ENCODE measurements at places on chromosomes 5 and 9.

DNA sequence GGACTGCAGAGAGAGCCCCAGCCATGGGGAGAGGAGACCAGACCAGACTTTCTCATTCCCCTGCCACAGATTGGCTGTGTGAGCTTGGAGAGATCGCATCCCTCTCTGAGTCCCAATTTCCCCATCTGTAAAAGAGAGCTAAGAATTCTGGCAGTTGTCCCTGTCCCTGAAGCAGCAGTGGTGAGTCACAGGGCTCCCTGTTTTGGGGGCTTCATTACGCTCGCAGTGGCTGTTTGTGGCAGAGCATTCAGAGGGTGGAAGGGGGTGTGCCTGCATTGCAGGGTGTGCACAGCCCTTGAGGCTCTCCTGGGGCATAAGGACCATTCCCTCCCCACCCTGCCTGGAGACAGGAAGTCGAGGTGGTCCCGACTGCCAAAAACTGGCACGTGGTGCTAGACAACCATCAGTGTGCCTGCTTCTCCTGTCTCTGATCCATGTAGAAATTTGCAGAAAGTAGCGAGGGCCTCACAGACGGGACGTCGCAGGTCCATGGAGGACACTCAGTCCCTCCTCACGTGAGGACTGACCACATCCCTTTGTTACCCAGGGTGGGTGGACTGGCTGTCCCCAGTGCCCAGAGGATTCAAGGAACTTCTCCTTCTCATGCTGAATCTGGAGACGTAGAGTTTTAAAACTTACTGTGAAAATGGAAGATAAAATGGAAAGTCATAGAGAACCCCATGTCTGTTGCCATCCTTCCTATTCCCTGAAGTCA is 35.3 kb downstream of the HRH2 start:
- H3K4me3 ChIP-seq = no peak overlapping the region
- H3K36me3 ChIP-seq = no peaks in the 10 kb centered on the region
- no peak for DNase-seq
- no peak overlapping the region for H3K27ac ChIP-seq
- peaks cover 25% of the 10 kb centered on the region for H3K4me1 ChIP-seq

- no peak overlapping the region for H3K4me3 ChIP-seq
- no peak overlapping the region for H3K27ac ChIP-seq
- H3K27me3 ChIP-seq = peaks cover 3% of the 10 kb centered on the region
- no peaks in the 10 kb centered on the region for H3K4me1 ChIP-seq
Observed at GRCh38 chr9:33682551-33682950, 112.8 kb upstream of the PRSS3 start.

DNA sequence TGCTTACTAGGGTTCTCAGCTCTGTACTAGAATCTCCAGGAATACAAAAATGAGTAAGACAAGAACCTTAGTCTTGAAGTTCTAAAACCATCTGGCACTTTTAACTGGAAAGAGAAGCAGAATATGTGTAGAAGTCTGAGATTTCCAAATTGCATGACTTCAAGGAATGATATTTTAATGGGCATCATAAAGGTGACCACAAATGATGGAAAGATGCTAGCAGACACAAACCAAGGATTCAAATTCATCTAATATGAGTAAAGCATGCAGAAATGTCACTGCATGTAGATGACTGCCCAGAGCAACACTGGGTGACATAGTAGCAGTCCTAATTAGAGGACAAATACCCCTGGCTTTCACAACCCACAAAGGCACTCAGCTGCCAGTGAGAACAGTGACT is 117.2 kb downstream of the RPS23 start:
- no peak overlapping the region for H3K4me3 ChIP-seq
- no peaks in the 10 kb centered on the region for H3K27me3 ChIP-seq
- peaks cover 14% of the 10 kb centered on the region for H3K4me1 ChIP-seq
- no peak for DNase-seq
- H3K36me3 ChIP-seq = no peaks in the 10 kb centered on the region

DNA sequence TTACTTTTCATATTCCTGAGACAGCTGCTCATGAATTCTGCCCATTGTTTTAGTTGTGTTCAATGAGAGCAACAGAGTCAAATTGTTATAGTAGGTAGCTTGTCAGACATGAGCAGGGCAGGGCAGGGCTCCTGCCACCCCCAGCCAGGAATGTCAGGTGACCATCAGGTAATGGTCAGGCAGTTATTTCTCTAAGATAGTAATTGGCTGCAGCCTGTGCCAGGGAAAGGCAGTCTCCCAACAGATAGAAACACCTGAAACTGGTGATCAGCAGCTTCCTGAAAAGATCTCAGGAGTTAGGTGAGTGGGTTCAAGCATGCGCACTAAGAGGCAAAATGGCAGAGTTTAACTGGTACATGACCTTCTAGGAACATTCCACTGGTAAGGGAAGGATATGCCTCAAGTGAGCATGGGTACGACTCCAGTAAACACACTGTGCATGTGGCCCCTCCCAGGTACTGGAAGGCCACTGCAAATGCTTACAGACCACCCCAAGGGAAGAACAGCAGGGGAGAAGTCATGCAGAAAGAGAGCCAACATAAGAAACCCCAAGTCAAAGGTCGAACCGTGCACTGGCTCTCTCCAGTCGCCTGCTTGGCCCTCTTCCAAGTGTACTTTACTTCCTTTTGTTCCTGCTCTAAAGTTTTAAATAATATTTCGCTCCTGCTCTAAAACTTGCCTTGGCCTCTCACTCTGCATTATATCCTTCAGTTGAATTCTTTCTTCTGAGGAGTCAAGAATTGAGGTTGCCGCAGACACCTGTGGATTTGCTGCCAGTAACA is 25.1 kb downstream of the CARTPT start:
- no peaks in the 10 kb centered on the region for H3K27me3 ChIP-seq
- H3K36me3 ChIP-seq = no peaks in the 10 kb centered on the region
- no peak for DNase-seq
- peaks cover 17% of the 10 kb centered on the region for H3K4me1 ChIP-seq
- H3K4me3 ChIP-seq = no peak overlapping the region

DNA sequence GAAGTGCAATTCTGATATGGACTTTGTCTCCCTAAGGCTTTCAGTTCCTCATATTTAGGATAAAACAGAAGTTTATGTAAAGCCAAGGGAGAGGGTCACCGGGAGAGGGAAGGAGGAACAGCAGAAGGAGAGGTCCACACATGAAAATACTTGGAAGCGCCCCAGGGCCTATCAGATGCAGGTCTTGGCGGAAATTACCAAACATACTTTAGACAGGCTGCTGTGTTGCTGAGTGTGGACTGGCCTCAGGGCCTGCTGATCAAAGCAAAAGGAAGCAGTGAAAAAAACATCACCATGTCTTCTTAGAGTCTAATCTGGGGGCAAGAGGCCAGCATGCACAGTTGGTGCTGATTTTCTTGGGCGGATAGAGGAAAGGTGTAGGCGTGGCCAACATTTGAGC is 14.1 kb upstream of the NTRK2 start:
- no peaks in the 10 kb centered on the region for H3K4me1 ChIP-seq
- no peak overlapping the region for H3K4me3 ChIP-seq
- H3K27ac ChIP-seq = no peak overlapping the region
- no peak for DNase-seq
- H3K36me3 ChIP-seq = no peaks in the 10 kb centered on the region

GRCh38 chr5:169577951-169578350 is 5.6 kb upstream of the SPDL1 start:
- H3K36me3 ChIP-seq = no peaks in the 10 kb centered on the region
- DNase-seq = no peak
- H3K4me3 ChIP-seq = no peak overlapping the region
- no peaks in the 10 kb centered on the region for H3K4me1 ChIP-seq

DNA sequence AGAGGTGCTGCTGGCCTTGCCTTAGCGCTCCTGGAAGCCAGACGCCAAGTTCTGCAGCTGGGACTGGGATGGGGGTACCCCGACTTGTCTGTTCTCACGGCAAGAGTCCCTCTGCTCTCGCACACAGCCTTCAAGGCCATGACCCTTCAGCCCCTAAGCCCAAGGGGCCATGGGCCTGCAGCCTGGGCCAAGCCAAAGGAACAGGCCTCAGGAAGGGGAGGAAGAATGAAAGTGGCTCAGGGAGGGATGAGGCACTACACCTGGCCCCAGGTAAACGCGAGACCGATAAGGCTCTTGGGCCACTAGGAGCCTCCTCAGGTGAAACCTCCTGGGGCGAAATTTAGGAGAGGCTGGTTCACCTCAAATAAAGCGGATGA is 3.9 kb downstream of the EBF1 start:
- no peaks in the 10 kb centered on the region for H3K36me3 ChIP-seq
- H3K4me1 ChIP-seq = no peaks in the 10 kb centered on the region
- peaks cover 35% of the 10 kb centered on the region for H3K27me3 ChIP-seq

DNA sequence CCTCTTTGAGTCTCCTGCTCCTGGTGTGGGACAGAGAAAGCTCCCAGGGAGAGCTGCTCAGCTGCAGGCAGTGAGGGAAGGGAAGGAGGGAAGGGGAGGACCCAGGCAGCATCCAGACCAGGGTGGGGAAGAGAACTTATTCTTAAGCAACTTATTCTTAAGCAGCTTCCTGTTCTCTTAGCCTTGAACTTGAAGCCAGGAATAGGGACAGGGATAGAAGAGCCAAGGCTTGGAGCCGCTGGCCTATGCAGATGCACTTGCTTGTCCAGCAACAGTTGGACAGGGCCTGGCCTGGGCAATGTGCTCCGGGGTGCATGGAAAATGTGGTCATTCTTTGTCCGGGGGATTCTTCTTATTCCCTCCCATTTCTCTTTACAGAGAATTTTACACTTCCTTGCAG is 31.4 kb upstream of the SPTLC1 start:
- H3K27me3 ChIP-seq = peaks cover 12% of the 10 kb centered on the region
- H3K4me3 ChIP-seq = no peak overlapping the region
- no peak overlapping the region for H3K27ac ChIP-seq
- peaks cover 11% of the 10 kb centered on the region for H3K4me1 ChIP-seq

GRCh38 chr5:158884827-158885518 is 214.7 kb downstream of the EBF1 start:
- no peak overlapping the region for H3K4me3 ChIP-seq
- no peaks in the 10 kb centered on the region for H3K4me1 ChIP-seq
- peaks cover 12% of the 10 kb centered on the region for H3K27me3 ChIP-seq
- H3K27ac ChIP-seq = no peak overlapping the region

DNA sequence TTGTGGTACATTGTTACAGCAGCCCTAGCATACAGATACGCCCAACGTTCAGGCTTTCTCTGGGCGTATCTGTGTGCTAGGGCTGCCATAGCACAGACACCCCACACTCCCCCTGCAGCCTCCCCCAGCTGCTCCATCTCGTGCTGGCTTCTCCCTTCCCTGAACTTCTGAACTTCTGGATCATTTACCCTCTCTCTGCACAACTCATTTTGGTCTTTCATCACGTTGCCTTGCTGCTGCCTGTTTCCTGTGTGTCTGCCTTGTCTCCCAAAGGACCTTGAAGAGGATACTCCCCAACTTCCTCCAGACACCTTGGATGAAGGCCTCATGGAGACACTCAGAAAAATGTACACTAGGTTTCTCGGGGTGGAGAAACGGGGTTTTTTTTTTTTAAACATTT is 37.3 kb downstream of the SLIT3 start:
- DNase-seq = no peak
- H3K4me3 ChIP-seq = no peak overlapping the region
- H3K4me1 ChIP-seq = no peaks in the 10 kb centered on the region
- H3K27ac ChIP-seq = no peak overlapping the region
- H3K27me3 ChIP-seq = 0 out of 3 replicates have a peak, but pooled peaks cover 3% of the 10 kb centered on the region

DNA sequence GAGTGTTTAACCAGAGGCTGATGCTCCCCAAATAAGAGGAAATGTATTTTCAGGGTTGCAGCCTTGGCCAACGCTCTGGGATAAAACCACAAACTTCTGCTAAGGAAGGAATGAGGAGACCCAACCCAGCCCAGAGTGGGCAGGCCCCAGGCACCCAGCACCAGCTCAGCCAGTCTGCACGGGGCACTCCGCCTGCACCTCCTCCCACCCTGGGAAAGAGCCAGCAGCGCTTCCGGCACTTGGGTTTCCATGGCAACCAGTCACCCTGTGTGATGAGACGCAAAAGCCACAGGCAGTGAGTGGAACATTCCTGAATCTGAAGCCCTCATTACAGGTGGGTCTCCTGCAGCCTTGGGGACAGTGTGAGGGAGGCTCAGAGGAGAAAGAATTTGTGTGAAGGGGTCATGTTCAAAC is 85.2 kb upstream of the ZBTB43 start:
- no peak overlapping the region for H3K27ac ChIP-seq
- H3K4me3 ChIP-seq = no peak overlapping the region
- DNase-seq = peak; percentile 55
- peaks cover 2% of the 10 kb centered on the region for H3K27me3 ChIP-seq
- H3K36me3 ChIP-seq = no peaks in the 10 kb centered on the region
- no peaks in the 10 kb centered on the region for H3K4me1 ChIP-seq

DNA sequence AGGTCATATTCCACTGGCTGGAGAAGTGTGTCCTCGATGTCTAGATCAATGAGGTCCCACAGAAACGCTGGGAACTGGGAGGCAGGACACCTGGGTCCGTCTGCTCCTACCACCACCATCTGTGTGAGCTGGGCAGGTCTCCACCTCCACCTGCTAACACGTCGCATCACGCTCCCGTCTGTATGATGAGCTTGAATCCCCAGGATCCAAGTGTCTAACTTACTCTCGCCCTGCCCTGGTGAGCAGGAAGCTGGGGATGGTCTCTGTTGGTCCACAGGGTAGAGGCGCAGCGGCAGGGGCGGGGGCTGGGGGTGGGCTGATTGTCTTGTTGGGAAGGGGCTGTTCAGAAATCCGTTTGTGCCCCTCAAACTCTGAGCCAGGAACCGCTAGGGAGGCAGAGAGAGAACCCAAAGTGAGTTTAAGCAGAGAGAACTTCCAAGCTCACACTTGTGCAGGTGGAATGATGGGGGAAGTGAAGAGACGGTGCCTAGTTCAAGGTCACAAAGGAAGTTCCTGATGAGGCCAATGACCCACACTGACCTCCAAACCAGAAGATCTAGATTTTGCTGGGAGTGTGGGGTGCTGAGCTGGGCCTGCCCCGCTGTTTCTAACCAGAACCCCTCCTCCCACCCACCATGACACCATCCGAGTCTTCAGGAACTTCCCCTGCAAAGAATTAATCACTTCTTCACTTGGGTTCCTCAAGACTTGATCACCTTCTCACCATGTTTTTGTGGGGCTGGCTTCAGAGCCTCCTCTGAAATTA is 21.1 kb downstream of the ORM2 start:
- no peak for DNase-seq
- H3K27me3 ChIP-seq = no peaks in the 10 kb centered on the region
- no peak overlapping the region for H3K27ac ChIP-seq

GRCh38 chr9:10251490-10251889 is 361.3 kb downstream of the PTPRD start:
- no peaks in the 10 kb centered on the region for H3K36me3 ChIP-seq
- H3K4me1 ChIP-seq = no peaks in the 10 kb centered on the region
- H3K27me3 ChIP-seq = no peaks in the 10 kb centered on the region

DNA sequence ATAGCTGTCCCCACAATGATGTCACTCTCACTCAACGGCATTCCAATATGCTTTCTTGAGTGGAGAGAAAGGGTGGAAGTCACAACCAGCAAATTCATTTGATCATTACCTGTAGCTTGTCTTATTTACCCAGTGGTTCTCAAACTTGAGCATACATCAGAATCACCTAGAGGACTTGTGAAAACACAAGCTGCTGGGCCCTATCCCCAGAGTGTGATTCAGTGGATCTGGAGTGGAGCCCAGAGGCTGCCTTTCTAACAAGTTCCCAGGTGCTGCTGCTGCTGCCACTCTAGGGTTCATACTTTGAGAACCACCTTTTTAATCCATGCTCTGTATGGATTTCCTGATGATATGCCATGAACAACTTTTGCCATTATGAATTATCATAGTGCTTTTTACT is 94.7 kb downstream of the KLHL3 start:
- H3K36me3 ChIP-seq = no peaks in the 10 kb centered on the region
- no peaks in the 10 kb centered on the region for H3K27me3 ChIP-seq
- no peak overlapping the region for H3K27ac ChIP-seq
- no peak for DNase-seq
- no peak overlapping the region for H3K4me3 ChIP-seq

GRCh38 chr9:130786526-130786925 is 48.5 kb upstream of the ABL1 start:
- DNase-seq = no peak
- no peaks in the 10 kb centered on the region for H3K36me3 ChIP-seq
- peaks cover 7% of the 10 kb centered on the region for H3K4me1 ChIP-seq
- no peak overlapping the region for H3K27ac ChIP-seq
- H3K4me3 ChIP-seq = no peak overlapping the region
- no peaks in the 10 kb centered on the region for H3K27me3 ChIP-seq

Data from HepG2 (cell line).